ENCODE measurements at places on chromosomes 5 and 9. TPM values are rescaled to one million over a fixed set of nuclear protein-coding genes. Genes with fewer than 3 reads are reported as not detected.
A peak's percentile ranks its signal among the peaks of the same experiment; 100 is the strongest.

GRCh38 chr5:174419540-174420132, 304.7 kb upstream of the MSX2 start:
- DNase-seq = peak; percentile 89
- peaks cover 32% of the 10 kb centered on the region for H3K27me3 ChIP-seq
- peaks cover 7% of the 10 kb centered on the region for H3K4me1 ChIP-seq
- no peak overlapping the region for H3K27ac ChIP-seq
- no peaks in the 10 kb centered on the region for H3K36me3 ChIP-seq
- peak overlapping the region; percentile 10 for H3K4me3 ChIP-seq

GRCh38 chr5:59503220-59503619, 390.3 kb downstream of the PDE4D start:
- DNase-seq = no peak
- H3K4me1 ChIP-seq = no peaks in the 10 kb centered on the region
- no peak overlapping the region for H3K27ac ChIP-seq
- H3K4me3 ChIP-seq = no peak overlapping the region
- H3K36me3 ChIP-seq = no peaks in the 10 kb centered on the region
- H3K27me3 ChIP-seq = no peaks in the 10 kb centered on the region

- H3K4me3 ChIP-seq = no peak overlapping the region
- H3K36me3 ChIP-seq = no peaks in the 10 kb centered on the region
- DNase-seq = no peak
- no peak overlapping the region for H3K27ac ChIP-seq
- no peaks in the 10 kb centered on the region for H3K4me1 ChIP-seq
Measured at GRCh38 chr5:169577951-169578350, 5.6 kb upstream of the SPDL1 start.

- DNase-seq = no peak
- H3K27me3 ChIP-seq = no peaks in the 10 kb centered on the region
- no peak overlapping the region for H3K27ac ChIP-seq
- H3K36me3 ChIP-seq = peaks cover 17% of the 10 kb centered on the region
- H3K4me3 ChIP-seq = no peak overlapping the region
Measured at GRCh38 chr5:112186401-112186990, 232.6 kb downstream of the EPB41L4A start.

The OR1J2 gene
- not detected for total RNA-seq

The LHX6 gene
- 8.1 TPM for total RNA-seq

The IL5 gene
- total RNA-seq = not detected

The CDH18 gene
- not detected for total RNA-seq

The MVB12B gene
- total RNA-seq = 47.8 TPM
